ENCODE measurements at places on chromosomes 12 and 14.

- no peak for DNase-seq
Observed at GRCh38 chr12:89709995-89710872, 1.6 kb upstream of the ATP2B1 start.

GRCh38 chr14:92513966-92514843 lies 624 bp downstream of the RIN3 start:
- no peak for DNase-seq

GRCh38 chr14:104442631-104443390 lies 136.8 kb upstream of the C14orf180 start:
- no peak for DNase-seq

- DNase-seq: no peak
Observed at GRCh38 chr14:23566778-23567185, 809 bp downstream of the AP1G2 start.

- no peak for DNase-seq
Observed at GRCh38 chr12:115413626-115414025, 729.7 kb upstream of the TBX3 start.

DNA sequence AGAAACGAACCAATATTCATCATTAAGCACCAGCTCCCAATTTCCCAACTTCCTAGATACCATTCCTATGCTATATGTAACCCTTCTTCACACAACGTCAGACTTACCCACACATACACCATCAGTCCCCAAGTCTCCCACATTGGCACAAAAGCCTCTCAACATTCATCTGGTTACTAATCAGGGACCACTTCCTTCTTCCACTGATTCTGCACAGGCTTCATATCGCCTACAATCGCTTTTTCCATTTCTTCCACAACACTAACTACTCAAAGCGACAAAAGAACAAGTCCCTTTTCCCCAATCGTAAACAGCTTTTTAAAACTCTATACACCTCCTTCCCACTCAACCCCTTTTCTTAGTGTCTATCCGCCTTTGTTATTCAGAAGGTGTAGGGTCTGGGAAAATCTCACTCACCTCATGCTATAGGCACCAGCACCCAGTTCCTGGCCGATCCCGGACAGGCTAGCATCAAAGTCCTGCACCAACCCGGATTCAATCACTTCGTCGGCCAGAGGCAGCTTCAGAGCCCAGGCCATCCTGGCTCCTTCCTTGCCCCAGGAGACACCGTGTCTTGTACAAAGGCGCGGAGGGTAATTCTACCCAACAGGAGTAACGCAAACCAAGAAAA lies 936 bp downstream of the TFCP2 start:
- no peak for DNase-seq

DNA sequence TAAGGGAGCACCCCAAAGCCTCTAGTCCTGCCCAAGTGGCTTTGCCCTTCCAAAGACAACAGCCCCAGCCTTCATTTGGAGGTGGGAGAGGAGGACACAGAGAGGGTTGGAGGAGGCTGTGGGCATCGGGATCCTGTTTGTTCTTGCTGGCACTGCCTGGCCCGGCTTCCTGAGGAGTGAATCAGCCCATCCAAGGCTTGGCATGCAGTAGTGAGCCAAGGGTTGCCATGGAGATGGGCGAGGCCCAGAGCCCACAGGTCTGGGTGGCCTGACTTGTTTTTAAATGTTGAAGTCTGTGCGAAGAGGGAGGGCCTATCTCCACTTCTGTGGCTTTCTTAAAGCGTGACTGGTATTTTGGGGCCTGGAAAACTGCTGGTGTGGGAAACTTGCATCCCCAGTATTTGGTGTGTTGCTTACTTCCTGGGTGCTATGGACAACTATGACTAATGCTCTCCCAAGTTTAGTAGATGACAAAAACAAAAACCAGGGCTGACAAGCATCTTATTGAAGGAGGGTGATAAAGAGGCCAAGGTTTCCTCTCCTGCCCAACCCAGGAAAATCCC lies 15.8 kb downstream of the CD9 start:
- no peak for DNase-seq

- no peak for DNase-seq
Observed at GRCh38 chr14:64844272-64844671, 35.4 kb downstream of the SPTB start.

DNA sequence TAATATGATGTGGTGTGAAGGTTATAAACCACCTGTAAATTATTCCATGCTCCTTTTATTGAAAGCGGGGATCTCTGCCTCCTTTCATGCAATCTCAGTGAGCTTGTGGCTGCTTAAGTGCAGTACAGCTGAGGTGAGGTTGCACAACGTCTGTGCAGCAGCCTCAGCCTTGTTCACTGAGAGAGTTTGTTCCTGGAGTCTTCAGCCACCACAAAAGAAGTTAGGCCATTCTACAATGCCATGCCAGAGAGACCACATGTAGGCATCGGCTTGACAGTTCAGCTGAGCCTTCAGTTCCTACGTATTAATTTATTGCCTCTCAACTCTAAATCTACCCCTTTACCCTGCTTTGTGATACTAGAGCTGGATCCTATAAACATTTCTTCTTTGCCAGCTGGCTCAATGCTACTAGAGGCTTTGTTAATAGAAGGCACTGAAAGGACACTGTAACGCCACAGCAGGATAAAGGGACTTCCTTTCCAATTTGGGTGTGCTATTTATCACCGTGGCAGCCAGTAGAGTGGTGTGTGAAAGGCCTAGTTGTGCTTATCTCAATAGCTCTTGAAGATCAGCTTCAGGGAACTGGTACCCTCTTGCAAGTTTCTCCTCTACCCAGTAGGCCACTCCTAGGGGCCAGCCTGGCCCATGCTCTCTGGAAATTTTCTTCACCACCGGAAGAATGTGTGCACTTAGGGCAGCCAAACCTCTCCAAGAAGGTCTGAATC lies 337.7 kb downstream of the IPO8 start:
- DNase-seq: no peak

GRCh38 chr12:1882850-1883470 lies 35.5 kb downstream of the CACNA2D4 start:
- DNase-seq: no peak

GRCh38 chr14:52790756-52791222 lies 618 bp downstream of the GNPNAT1 start:
- no peak for DNase-seq

DNA sequence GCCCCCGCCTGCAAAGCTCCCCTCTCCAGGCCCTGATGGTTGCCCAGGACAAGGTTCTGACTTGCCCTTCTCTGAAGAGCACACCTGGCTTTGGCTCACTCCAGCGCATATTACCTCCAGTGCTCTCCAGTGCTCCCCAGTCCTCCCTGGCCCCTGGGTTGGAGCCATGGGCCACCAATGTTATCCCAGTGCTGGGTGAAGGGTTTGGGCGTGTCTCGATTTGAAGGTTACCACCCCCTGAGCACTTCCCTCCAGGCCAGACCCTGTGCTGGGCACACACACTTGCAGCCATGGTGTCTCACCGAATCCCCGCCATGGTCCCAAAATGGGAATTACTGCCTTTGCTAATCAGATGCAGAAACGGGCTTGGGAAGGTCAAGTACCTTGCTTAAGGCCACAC lies 11.1 kb downstream of the RITA1 start:
- DNase-seq: no peak

DNA sequence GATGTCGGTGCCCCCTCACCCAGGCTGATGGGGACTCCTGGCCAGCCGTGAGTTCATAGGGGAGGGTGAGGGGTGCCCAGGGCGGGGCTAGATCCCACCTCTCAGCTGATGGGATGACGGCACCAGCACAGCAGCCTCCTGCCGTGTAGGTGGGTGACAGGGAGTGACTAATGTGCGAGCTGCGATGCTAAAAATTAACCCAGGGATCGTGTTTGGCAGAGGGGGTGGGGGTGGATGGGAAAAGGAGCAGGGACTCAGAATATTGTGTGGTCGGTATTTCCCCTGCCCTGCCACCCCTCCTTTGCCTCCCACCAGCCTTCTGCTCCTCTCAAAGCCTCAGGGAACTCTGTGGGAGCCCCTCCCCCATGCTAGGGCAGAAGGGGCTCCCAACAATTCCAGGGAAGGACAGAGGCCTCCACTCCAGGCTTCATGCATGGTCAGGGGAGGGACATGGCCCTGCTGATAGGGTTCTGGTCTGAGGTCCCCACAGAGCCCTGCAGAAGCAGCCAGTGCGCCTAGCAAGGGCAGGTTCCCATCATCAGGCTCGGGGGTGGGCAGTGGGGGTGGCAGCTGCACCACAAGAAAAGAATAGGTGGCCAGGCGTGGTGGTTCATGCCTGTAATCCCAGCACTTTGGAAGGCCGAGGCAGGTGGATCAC lies 12.5 kb downstream of the TAMALIN start:
- DNase-seq: no peak

GRCh38 chr14:89641495-89642175 lies 224.6 kb upstream of the FOXN3 start:
- no peak for DNase-seq

DNA sequence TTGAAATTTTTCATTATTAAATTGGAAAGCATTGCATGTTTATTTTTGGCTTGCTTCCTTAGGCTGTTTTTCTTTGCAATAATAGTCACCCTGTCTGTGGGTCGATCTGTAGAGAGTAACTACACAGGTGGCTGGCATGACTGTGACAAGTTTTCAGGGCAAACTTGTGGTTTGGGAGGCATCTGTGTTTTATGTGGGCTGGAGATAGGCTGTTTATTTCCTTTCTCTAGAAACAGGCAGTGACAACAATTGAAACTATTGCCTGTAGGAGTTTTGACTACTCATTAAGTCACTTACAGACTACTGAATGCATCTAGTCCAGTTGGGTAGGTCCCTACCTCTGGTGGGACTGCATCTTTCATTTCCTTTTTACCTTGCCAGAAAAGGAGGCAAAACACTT lies 155.6 kb downstream of the DYRK2 start:
- DNase-seq: peak; percentile 4

- no peak for DNase-seq
Observed at GRCh38 chr12:34126239-34126641, 103.9 kb downstream of the ALG10 start.

- DNase-seq: no peak
Observed at GRCh38 chr14:101008196-101008595, 104.7 kb upstream of the RTL1 start.

DNA sequence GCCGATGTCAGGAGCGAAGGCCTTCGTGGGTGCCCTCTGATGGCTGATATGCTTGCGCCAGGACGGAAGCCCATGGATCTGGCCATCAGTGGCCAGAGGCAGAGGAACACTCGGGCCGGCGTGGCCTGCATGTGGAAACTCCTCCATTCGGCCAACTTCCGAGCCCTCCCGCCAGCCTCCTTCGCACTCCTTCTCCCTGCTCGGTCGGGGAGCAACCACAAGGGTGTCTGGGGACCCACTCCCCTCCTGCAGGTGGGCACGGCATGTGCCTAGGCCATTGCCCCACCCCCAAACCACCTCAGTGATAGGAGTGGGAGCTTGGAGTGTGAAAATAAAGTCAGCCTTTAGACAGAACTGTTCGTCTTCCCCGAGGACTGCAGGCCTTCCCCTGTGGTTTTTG lies 231.3 kb downstream of the BCL11B start:
- DNase-seq: no peak

DNA sequence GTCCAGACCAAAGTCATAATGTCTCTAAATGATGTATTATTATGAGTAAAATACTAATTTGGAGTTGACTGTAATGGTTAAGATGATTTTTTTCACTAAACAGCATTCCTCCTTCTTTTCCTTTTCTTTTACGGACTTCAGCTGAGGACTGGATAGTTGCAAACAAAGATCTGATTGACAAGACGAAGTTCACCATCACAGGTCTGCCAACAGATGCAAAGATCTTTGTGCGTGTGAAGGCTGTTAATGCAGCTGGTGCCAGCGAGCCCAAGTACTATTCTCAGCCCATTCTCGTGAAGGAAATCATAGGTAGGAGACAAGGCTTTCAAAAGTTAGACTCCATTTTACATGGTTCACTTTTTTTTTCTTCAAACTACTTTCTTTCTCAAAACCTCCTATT lies 29.8 kb upstream of the CHPT1 start:
- DNase-seq: no peak

DNA sequence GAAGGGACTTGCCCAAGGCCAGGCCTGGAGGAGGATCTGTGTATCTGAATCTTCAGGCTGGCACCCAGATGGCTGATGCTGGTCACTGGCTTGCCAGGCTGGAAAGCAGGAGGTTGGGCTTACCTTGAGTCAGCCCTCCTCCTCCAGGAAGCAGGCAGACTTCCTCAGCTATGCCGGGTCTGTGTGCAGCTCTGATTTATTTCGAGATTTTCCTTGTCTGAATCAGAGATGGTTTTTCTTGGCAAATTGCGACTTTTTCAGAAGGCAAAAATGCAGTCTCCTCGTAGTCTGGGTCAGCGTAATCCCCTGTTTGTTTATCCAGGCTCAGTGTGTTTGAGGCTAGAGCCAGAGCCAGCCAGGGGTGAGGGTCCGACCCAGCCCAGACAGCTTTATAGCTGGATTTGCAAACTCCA lies 48.9 kb downstream of the SMOC1 start:
- DNase-seq: no peak

DNA sequence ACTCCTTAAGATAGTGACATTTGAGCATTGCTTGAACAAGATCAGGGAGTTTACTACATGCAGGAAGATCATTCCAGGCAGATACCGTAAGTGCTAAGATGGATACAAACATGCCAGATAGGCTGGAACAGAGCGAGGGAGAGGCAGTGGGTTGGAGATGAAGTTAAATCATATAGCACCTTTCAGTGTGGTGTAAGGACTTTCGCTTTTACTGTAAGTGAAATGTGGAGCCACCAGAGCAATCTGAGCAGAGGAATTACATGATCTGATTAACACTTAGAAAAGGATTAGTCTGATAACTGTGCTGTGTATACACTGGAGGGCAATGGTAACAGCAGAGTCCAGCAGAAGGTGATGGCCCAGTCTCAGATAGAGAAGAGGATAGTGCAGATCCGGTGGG lies 163.0 kb upstream of the SSTR1 start:
- DNase-seq: no peak

GRCh38 chr12:53225635-53226424 lies 6.2 kb downstream of the RARG start:
- DNase-seq: no peak

- no peak for DNase-seq
Observed at GRCh38 chr12:55619354-55620138, 17.1 kb upstream of the OR10P1 start.

DNA sequence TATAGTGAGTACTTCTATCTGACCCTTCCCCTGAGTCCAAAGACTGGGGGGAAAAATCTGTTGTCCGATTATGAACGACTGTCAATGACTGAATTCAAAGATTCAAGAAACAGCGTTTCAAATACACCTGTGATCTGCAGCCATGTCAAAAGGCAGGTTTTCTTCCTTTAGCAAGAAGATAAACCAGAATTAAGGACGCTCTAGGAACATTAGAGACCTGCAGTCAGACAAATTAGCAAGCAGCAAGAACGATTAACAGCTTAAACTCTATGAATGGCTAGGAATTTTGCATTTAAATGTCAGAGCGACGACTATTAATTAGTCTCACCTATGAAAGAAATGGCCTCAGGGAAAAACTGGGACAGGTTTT lies 2.1 kb downstream of the DUSP6 start:
- no peak for DNase-seq

GRCh38 chr12:53380104-53380793 lies at the start of gene SP1:
Gene SP1, plus strand, starts transcription at chr12:53380176. Its CDS starts 116 bp downstream, at chr12:53380292.
- peak; percentile 69 for DNase-seq

- DNase-seq: no peak
Observed at GRCh38 chr14:23172096-23172495, 11.4 kb downstream of the SLC7A8 start.

DNA sequence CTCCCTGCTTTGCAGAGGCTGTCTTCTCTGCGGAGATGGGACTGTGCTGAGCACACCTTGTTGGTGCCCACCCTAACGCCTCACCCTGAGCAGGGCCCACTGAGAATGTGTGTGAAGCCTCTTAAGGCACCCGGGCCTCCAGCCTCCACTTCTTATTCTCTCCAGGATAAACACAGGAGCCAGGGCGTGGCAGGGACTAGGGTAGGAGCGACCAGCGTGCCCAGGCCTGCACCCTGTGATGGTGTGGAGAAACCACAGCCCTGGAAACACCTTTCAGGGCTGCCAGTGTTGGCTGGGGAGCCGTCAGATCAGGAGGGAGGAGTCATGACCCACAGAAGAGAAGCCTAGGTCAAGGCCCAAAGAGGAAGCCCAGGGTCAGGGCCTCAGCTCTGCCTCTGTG lies 41.3 kb downstream of the VDR start:
- no peak for DNase-seq

Measured in activated naive CD8-positive, alpha-beta T cell treated with anti-CD3 and anti-CD28 coated beads, Interleukin-2, amount 50 U/mL, for 16 hours (primary cell).